ENCODE measurements at places on chromosomes 7 and 10. TPM values are rescaled to one million over a fixed set of nuclear protein-coding genes. Genes with fewer than 3 reads are reported as not detected.

DNA sequence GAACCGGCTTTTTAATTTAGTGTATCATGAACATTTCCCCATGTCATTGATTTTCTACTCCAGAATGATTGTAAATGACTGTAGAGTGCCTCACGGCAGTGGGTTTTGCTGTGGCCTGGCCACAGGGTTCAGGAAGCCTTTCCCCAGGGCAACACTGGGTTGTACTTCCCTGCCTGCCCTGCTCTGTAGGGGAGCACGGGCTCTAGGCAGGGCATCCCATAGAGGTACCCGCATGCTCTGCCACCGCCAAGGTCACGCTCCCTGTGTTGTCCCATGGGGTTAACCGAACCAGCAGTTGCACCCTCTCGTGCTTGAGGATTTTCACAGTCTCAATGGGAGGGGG is 63.8 kb downstream of the BPGM start:
- DNase-seq: no peak
- H3K27me3 ChIP-seq: no peaks in the 10 kb centered on the region
- H3K4me3 ChIP-seq: no peak overlapping the region
- H3K36me3 ChIP-seq: no peaks in the 10 kb centered on the region
- H3K4me1 ChIP-seq: no peaks in the 10 kb centered on the region

GRCh38 chr10:122558452-122558851 is 2.1 kb upstream of the DMBT1 start:
- DNase-seq: no peak
- no peaks in the 10 kb centered on the region for H3K36me3 ChIP-seq
- no peak overlapping the region for H3K27ac ChIP-seq
- H3K4me1 ChIP-seq: no peaks in the 10 kb centered on the region
- no peak overlapping the region for H3K4me3 ChIP-seq

DNA sequence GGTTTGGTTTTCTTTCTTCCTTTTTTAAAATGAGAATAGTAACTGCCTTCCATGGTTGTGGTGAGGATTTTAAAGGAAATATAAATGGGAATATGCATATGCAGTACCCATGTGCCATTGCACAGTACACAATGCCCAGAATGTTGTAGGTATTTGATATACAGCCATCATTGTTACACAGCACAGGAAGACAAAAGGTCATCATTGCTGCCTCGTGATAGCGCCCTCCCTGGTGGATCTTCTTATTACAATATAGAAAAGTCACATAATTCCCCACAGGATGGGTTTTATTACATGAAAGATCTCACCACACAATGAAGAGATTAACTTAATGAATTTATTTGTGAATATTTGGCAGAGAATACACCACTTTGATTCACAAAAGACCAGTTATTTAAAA is 76.5 kb downstream of the PPP1R17 start:
- no peak for DNase-seq
- H3K4me1 ChIP-seq: no peaks in the 10 kb centered on the region
- H3K4me3 ChIP-seq: no peak overlapping the region

DNA sequence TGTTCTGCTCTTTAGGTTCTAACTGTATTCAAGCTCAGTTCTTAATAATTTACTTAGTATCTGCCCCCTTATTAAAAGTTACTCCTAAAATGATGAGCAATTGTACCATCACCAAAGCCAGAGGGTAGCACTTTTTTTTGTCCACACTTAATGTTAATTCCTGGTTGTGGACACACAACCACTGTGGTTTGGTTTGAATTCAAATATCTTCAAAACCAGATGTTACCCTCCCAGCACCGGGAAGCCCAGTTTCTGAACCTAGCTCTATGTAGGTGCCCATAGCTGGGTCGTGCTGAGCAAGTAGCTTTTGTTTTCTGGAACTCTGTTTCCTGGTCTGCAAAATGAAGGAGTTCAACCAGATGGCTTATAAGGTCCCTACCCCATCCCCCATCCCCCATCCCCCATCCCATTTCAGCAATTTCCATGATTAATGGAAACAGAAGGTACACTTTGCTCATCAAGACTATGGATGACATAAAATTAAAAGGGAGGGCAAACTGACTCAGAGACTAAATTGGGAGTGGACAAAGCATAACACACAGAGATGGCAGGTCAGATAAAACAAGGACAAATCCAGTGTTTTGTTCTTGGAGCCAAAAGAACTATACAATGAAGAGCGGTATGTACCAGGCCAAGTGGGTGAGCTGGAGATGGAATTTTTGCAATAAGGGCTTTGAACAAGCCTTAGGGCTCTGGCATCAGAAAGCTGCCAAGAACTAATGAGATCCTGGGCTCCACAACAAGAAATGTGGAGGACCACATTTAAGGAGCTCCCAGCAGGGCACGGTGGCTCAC is 56.7 kb downstream of the DLG5 start:
- DNase-seq: no peak
- no peaks in the 10 kb centered on the region for H3K27me3 ChIP-seq
- H3K27ac ChIP-seq: no peak overlapping the region
- no peaks in the 10 kb centered on the region for H3K4me1 ChIP-seq
- no peak overlapping the region for H3K4me3 ChIP-seq

- H3K36me3 ChIP-seq: no peaks in the 10 kb centered on the region
- H3K27ac ChIP-seq: no peak overlapping the region
Observed at GRCh38 chr7:14765731-14766130, 136.8 kb downstream of the DGKB start.

GRCh38 chr10:32151871-32152270 is 95.6 kb upstream of the KIF5B start:
- no peaks in the 10 kb centered on the region for H3K36me3 ChIP-seq
- H3K27ac ChIP-seq: no peak overlapping the region
- peaks cover 4% of the 10 kb centered on the region for H3K4me1 ChIP-seq
- DNase-seq: no peak

GRCh38 chr10:75658915-75659314 is 227.5 kb downstream of the LRMDA start:
- H3K27me3 ChIP-seq: no peaks in the 10 kb centered on the region
- H3K4me3 ChIP-seq: no peak overlapping the region
- H3K36me3 ChIP-seq: no peaks in the 10 kb centered on the region
- no peak overlapping the region for H3K27ac ChIP-seq
- DNase-seq: no peak

DNA sequence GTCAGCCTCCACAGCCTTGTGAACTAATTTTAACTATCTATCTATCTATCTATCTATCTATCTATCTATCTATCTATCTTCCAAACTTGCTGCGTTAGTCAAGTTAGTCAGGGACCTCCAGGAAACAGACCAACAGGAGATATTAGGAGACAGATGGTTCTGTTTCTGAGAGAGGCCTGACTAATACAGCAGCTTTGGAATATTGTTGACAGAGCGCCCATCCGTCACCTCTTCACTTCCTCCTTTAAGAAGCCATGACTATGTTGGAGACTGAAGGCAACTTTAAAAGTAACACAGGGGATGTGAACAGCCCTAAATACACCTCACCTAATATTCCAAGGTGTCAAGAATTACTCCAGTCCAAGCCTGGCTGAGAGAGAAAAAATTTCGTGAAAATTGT is 280.9 kb upstream of the IGFBP3 start:
- H3K36me3 ChIP-seq: no peaks in the 10 kb centered on the region
- H3K4me1 ChIP-seq: no peaks in the 10 kb centered on the region
- H3K27ac ChIP-seq: no peak overlapping the region
- DNase-seq: no peak
- H3K4me3 ChIP-seq: no peak overlapping the region

DNA sequence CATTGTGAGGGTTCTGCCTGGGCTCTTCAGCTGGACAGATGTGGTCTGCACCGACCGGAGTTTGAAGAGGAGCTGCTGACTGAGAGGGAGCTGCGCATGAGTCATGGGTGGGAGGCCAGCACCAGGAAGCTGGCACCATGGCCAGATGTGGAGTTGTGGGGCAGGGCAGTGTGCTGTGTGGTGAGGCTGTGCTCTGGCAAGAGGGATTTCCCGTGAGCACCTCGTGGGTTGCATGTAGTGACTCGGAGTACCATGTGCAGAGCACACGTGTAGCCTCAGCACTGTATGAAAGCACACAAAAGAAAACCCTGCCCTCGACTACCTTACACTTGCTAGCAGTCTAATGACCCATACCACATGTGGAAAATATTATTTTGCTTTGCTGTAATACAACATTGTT is 103.4 kb downstream of the WNT2 start:
- no peaks in the 10 kb centered on the region for H3K4me1 ChIP-seq
- no peaks in the 10 kb centered on the region for H3K36me3 ChIP-seq
- DNase-seq: no peak
- H3K27me3 ChIP-seq: no peaks in the 10 kb centered on the region

GRCh38 chr7:70836279-70836678 is 295.7 kb upstream of the GALNT17 start:
- no peak overlapping the region for H3K27ac ChIP-seq
- H3K36me3 ChIP-seq: no peaks in the 10 kb centered on the region
- H3K4me1 ChIP-seq: no peaks in the 10 kb centered on the region
- H3K27me3 ChIP-seq: no peaks in the 10 kb centered on the region

DNA sequence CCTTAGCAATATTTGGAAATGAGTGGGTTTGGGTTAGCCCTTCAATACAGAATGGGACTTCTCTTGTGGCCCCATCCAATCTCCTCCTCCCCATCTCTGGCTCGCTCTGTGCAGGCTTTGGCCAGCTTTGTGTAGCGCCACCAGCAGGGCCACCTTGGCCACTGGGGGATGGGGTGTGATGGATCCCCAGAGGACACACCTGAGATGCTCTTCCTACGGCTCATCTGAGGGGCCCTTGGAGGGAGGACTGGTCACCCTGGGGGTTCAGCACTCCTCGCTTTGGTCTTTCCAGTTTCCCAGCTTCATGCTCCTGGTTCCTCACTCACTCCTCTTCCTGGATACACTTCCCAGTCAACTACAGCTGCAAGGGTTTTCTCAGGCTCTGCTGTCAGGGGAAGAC is 15.3 kb upstream of the C10orf90 start:
- no peaks in the 10 kb centered on the region for H3K4me1 ChIP-seq
- no peaks in the 10 kb centered on the region for H3K27me3 ChIP-seq
- H3K36me3 ChIP-seq: no peaks in the 10 kb centered on the region
- no peak overlapping the region for H3K27ac ChIP-seq
- no peak overlapping the region for H3K4me3 ChIP-seq

GRCh38 chr7:3636131-3636860 is 335.2 kb downstream of the SDK1 start:
- DNase-seq: no peak
- no peak overlapping the region for H3K27ac ChIP-seq
- no peak overlapping the region for H3K4me3 ChIP-seq
- H3K4me1 ChIP-seq: no peaks in the 10 kb centered on the region

DNA sequence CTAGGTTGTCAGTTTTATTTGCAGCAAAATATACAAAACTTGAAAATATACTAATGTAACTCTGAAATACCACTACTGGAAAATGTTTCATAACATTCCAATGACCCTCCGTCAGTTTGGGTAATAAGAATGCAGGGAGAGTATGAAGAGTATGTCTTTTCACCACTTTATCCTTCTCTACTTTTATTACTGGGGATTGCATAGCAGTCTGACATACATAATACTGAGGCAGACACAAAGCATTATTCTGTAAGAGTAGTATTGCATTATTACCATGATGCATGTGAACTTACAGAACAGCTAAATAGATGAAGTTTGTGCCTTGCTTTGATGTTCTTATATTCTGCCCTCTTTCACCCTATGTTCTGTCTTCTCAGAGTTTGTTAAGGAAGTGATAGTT is 151.8 kb upstream of the TPK1 start:
- H3K4me3 ChIP-seq: no peak overlapping the region
- H3K36me3 ChIP-seq: no peaks in the 10 kb centered on the region
- no peaks in the 10 kb centered on the region for H3K27me3 ChIP-seq

DNA sequence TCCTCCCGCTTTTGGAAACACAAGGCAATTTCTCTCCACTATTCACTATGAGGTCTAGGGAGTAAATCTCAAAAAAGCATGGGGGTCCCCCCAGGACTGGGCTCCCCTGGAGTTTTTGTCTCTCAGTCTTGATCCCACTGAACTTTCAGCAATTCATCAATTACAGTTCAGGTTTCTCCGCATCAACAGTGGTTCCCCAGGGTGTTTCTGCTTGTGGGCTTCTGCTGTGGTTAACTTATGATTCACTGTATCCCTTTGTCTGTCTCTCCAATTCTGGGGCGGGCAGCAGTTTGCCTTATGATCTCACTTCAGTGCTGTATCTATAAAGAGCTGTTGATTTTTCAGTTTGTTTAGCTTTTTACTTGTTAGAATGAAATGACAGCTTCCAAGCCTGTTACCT is 142.6 kb upstream of the CDC14C start:
- H3K27me3 ChIP-seq: no peaks in the 10 kb centered on the region
- no peak overlapping the region for H3K27ac ChIP-seq
- H3K4me1 ChIP-seq: no peaks in the 10 kb centered on the region
- no peak overlapping the region for H3K4me3 ChIP-seq
- DNase-seq: no peak

DNA sequence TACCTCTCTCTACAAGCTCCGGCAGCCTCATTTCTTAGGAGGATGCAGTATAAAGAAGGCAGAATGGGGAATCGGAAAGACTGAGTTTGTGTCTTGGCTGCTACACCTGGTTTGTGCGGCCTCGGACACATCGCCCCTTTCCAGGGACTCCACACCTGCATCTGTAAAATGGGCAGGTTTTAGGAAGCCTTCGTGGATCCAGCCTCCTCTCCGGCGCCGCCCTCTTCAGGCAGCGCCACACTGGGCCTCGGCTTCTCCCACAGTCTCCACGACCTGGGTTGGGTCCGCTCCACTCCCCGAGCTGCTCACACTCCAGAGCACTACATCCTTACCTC is 341 bp downstream of the GOT1 start:
- H3K4me3 ChIP-seq: peak overlapping the region; percentile 87
- DNase-seq: no peak
- peak overlapping the region; percentile 93 for H3K27ac ChIP-seq

DNA sequence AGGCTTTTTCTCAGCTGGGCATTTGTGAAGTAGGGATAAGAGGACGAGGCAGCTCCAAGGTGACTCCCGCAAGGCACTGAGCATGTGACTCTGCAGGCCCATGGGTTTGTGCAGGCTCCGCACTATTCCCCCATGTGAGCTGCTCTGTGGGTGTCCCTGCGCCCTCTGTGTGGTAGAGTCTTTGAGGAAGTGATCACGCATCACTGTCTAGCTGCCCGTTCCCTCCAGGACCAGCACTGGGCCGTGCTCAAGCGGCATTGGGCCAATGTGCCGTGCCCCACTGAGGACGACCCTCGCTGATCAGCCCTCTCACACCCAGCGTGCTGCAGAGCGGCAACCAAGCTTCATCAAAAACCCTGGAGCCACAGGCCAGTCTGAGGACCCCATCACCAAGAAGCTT is 7.5 kb downstream of the PRKAG2 start:
- no peak for DNase-seq
- H3K4me1 ChIP-seq: no peaks in the 10 kb centered on the region
- H3K27ac ChIP-seq: no peak overlapping the region
- no peaks in the 10 kb centered on the region for H3K27me3 ChIP-seq

- H3K4me1 ChIP-seq: peaks cover 3% of the 10 kb centered on the region
- DNase-seq: no peak
- H3K27ac ChIP-seq: peak overlapping the region; percentile 81
- H3K4me3 ChIP-seq: no peak overlapping the region
- no peaks in the 10 kb centered on the region for H3K27me3 ChIP-seq
Observed at GRCh38 chr10:60142736-60143135, 236.4 kb upstream of the CCDC6 start.

Gene HSPA14
- total RNA-seq: 18.1 TPM

Gene GPER1
- total RNA-seq: 8.2 TPM

Gene CH25H
- 0.40 TPM for total RNA-seq

Gene BMPR1A
- total RNA-seq: 50.9 TPM

Gene OIT3
- total RNA-seq: 0.15 TPM

Gene TLX1
- total RNA-seq: 0.21 TPM

Gene ERVW-1
- not detected for total RNA-seq
